ENCODE measurements at places on chromosomes 6 and 20.

GRCh38 chr6:21447987-21448386, 145.6 kb upstream of the SOX4 start:
- no peak for DNase-seq

DNA sequence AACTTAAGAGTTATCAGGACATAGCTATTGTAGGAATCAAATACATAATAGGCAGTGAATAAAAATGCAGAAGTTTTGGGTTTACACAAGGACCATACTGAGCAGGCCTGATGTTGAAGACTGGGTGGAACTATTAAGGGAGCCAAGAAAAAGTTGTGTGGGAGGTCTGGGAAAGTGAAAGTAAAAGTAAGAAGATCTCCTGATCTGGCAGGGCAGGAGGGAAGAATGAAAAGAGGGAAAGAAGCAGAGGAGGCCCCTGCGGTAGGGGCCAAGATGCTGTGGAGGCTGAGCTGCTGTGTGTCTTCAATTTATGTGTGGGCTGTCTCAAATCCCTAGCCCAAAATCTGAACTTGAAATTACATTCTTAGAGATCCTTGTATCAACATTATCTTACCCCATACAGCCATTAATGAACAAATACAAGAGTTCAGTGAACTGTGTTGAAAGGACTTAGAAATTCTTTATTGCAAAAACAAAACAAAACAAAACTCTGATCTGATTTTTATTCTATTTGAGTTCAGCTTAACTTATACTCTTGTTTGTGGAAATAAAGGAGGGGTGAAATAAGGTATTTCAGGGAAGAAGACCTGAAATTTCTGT, 1183.8 kb downstream of the HACE1 start:
- no peak for DNase-seq

- DNase-seq, result no peak
Measured at GRCh38 chr6:166621114-166621540, 5.9 kb downstream of the RPS6KA2 start.

GRCh38 chr6:150881911-150882481, 16.5 kb downstream of the MTHFD1L start:
- no peak for DNase-seq

DNA sequence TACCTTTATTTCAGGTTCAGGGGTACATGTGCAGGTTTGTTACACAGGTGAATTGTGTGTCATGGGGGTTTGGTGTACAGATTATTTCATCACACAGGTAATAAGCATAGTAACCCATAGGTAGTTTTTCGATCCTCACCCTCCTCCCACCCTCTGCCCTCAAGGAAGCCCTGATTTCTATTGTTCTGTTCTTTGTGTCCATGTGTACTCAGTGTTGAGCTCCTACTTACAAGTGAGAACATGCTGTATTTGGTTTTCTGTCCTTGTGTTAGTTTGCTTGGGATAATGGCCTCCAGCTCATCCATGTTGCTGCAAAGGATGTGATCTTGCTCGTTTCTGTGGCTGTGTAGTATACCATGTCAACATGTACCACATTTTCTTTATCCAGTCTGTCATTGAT, 66.0 kb downstream of the STK4 start:
- no peak for DNase-seq

- DNase-seq, result no peak
Measured at GRCh38 chr6:93624408-93624807, 205.0 kb upstream of the EPHA7 start.

DNA sequence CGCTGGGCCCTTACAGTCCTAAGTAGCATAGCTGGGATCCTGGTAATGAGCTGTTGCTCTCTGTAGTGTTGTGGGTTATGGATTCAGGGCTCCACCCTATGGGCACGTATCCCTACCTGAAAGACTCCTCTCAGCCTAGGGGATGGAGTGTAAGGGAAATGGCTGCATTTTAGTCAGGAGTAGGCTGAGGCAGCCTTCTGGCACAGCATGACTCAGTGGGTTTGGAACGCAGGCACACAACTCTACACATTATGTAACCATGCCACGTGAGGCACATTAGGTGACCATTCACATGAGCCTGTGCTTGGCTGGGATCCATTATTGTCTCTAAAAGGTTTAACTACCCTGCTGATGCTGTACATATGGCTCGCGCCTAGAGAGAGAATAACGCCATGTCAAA, 27.8 kb downstream of the HDDC2 start:
- DNase-seq, result peak; percentile 46

- DNase-seq, result no peak
Measured at GRCh38 chr6:133959667-133960368, 6.8 kb downstream of the TBPL1 start.

GRCh38 chr20:45041464-45042337, 59.2 kb downstream of the KCNS1 start:
- DNase-seq, result peak; percentile 14

GRCh38 chr6:167476844-167477595, 152.1 kb downstream of the TTLL2 start:
- no peak for DNase-seq

GRCh38 chr20:2002365-2002764, 8.5 kb upstream of the PDYN start:
- no peak for DNase-seq

GRCh38 chr20:41352666-41353065, 12.0 kb downstream of the LPIN3 start:
- DNase-seq, result no peak

- no peak for DNase-seq
Measured at GRCh38 chr6:2563635-2564034, 187.1 kb downstream of the MYLK4 start.

GRCh38 chr6:154246723-154247118, 109.9 kb downstream of the IPCEF1 start:
- DNase-seq, result no peak

- DNase-seq, result no peak
Measured at GRCh38 chr6:73797861-73798260, 101.9 kb downstream of the CD109 start.

DNA sequence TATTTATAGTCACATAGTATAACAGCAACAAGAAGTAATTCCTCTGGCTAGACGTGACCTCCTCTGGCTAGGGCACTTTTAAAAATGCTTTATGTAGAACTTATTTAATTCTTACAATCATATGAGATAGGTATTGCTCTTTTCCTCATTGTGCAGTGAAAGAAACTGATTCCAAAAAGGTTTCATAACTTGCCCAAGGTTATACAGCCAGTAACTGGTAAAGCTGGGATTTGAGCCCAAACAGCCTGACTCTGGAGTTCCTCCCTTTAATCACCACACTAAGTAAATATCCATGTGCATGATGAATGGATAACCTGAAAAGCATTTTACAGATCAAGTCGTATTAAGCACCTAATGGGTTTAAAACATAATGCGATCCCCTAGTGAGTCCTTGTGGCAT, 214.6 kb downstream of the PRL start:
- DNase-seq, result no peak

DNA sequence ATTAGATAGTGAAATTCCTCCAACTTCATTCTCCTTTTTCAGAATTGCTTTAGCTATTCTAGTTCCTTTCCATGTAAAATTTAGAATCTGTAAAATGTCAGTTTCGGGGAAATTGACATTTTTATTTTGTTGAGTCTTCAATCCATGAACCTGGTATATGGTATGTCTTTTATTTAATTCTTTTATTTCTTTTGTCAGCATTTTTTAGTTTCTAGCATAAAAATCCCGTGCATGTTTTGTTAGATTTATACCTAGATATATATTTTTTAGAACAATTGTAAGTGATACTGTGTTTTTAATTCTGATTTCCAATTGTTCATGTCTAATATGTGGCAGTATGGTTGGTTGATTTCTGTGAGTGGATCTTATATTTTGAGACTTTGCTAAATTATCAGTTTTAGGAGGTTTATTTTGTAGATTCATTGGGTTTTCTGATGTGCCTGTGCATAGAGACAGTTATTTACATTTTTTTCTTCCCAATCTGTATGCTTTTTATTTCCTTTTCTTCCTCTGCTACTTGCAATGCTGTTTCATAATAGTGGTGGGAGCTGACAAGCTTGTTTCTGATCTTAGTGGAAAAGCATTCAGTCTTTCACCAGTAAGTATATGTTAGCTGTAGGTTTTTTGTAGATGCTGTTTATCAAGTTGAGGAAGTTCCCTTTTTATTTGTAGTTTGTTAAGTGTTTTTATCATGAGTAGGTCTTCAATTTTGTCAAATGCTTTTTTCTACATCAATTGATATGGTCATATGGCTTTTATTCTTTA, 13.7 kb downstream of the TAB2 start:
- no peak for DNase-seq

- no peak for DNase-seq
Measured at GRCh38 chr6:137775720-137776119, 91.3 kb upstream of the TNFAIP3 start.

- no peak for DNase-seq
Measured at GRCh38 chr20:34528921-34529297, 12.7 kb downstream of the DYNLRB1 start.

GRCh38 chr20:50389808-50390684, 120.1 kb upstream of the PTPN1 start:
- no peak for DNase-seq

DNA sequence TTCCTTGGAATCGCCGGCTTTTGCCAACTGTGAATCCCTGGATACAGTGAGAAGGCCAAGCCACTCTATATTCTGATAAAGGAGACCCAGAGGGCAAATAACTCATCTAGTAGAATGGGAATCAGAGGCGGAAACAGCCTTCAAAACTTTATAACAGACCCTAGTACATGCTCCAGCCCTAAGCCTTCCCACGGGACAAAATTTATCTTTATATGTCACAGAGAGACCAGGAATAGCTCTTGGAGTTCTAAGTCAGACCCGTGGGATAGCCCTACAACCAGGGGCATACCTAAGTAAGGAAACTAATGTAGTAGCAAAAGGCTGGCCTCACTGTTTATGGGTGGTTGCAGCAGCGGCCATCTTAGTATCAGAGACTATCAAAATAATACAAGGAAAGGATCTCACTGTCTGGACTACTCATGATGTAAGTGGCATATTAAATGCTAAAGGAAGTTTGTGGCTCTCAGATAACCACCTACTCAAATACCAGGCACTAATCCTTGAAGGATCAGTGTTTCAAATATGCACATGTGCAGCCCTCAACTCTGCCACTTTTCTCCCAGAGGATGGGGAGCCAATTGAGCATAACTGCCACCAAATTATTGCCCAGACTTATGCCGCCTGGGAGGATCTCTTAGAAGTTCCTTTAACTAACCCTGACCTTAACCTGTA, 29.5 kb downstream of the CEP85L start:
- no peak for DNase-seq

GRCh38 chr6:3226481-3227362, 731 bp downstream of the TUBB2B start:
- DNase-seq, result no peak

DNA sequence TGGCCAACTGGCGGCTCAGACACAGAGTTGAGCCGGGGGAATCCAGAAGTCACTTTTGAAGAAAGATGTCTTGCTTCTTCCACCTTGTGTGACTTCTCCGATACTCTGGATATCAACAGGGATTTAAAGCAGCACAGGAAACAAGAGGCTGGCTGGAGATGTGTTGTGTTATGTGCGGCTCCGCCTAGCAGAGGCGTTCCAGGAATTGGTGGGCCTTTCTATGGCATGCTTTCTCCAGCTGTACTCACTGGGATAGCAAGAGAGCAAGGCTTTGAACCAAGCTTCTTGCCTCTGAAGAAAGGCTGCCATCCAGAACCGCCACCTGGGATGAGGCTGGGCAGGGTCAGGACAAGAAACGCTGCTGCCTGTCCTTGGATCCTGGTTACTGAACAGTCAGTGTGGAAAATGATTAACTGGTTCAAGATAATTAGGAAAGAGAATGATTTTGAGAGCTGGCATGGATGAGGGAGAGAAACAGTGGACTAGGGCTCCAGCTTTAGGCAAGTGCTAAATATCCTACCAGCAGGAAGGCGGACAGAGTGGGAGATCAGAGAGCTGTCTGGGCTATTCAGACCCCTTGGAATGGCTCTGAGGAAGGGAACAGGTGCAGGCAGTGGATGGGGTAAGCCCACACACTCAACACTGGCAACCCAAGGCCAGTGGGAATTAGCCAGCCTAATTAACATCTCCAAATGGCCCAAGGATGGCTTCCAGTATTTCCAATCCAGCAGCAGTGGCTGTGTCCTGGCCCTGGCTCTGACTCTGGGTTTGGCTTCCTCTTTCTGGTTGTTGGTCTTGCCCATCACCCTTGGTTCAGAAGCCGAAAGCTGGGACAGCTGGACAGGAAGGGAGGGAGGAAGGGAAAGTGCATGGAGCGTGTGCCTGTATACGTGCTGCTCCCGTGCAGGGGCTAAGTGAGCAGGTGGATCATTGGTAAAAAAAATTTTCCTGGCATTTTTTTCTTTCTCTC, 31.9 kb downstream of the INSM1 start:
- no peak for DNase-seq

DNA sequence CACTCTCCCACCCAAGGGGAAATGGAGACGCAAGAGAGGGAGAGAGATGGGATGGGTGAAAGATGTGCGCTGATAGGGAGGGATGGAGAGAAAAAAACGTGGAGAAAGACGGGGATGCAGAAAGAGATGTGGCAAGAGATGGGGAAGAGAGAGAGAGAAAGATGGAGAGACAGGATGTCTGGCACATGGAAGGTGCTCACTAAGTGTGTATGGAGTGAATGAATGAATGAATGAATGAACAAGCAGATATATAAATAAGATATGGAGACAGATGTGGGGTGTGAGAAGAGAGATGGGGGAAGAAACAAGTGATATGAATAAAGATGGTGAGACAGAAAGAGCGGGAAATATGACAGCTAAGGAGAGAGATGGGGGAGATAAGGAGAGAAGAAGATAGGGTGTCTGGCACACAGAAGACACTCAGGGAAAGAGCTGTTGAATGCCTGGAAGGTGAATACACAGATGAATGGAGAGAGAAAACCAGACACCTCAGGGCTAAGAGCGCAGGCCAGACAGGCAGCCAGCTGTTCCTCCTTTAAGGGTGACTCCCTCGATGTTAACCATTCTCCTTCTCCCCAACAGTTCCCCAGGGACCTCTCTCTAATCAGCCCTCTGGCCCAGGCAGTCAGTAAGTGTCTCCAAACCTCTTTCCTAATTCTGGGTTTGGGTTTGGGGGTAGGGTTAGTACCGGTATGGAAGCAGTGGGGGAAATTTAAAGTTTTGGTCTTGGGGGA, 754 bp downstream of the TNF start:
- DNase-seq, result no peak

Measured in transverse colon (tissue), 4 donors.